Heart left ventricle (tissue), 16 donors: ENCODE measurements at places on chromosomes 2 and 18. TPM values are rescaled to one million over a fixed set of nuclear protein-coding genes. Genes with fewer than 3 reads are reported as not detected.

DNA sequence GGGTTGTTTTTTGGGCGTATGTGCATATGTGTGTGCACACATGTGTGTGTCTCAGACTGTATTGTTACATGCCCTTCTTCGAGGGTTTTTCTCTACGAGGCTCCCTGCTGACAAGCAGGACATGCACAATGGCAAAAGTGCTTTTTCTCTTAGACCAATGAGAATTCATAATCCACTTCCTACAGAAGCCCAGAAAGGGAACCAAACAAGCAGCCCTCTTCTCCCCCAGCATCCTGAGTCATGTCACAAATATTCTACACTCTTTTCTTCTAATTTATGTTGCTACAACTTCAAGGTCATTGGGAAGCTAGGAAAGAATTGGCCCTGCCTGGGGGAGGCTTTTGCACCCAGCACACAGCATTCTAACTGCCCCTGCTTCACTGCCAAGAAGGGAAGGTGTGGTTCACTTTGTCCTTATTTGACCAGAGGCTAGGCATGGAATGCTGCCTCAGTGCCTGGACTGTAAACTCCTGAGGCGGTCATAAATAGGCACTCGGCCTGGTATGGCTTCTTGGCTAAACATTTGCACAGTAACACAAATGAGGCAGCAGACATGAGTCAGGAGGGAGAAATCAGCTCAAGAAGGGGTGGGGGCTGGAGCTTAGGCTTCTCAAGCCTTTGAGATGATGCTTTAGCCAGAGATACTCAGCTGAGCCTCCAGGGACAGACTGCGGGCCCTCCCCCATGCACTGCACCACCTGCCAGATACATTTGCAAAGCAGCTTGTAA lies 92.7 kb upstream of the KLF7 start:
- DNase-seq, result peak; percentile 64

GRCh38 chr18:13453714-13454113 lies 235.2 kb downstream of the LDLRAD4 start:
- DNase-seq, result no peak

GRCh38 chr2:190582019-190582418 lies 47.5 kb upstream of the NEMP2 start:
- DNase-seq, result no peak

DLX1 gene
- 0.19 TPM for polyA plus RNA-seq
